ENCODE measurements at places on chromosomes 3 and 15.

DNA sequence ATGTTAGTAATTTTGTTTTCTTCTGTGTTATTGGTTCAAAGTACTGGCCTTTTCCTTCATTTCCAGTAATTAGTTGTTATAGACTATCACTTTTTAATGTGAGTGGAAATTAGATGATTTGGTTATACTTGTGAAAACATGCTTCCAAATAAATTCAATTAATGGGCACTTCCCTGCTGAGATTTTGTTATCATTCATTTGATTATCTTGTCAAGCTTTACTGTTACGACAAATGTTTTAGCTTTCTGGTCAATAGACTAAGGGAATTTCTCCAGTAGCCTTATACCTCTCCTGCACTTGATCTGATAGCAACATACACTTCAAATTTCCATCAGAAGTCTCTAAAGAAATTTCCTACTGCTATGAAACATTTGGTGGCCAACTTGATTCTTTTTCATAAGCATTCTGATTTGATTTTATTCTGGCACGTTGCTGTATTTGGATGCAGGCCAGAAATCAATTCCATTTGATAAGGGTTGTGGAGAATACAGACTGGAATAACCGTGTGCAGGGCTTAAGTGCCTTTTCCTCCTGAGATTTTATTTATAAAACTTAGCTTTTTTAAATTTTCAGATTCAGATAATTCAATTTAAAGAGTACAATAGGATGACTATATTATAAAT is 573.8 kb upstream of the NAALADL2 start:
- no peak for DNase-seq

- DNase-seq: no peak
These were observed 23.0 kb upstream of the GOLGA8J start for GRCh38 chr15:30059771-30060170.

GRCh38 chr3:24145981-24146822 is 201.1 kb downstream of the NR1D2 start:
- DNase-seq: peak; percentile 74

DNA sequence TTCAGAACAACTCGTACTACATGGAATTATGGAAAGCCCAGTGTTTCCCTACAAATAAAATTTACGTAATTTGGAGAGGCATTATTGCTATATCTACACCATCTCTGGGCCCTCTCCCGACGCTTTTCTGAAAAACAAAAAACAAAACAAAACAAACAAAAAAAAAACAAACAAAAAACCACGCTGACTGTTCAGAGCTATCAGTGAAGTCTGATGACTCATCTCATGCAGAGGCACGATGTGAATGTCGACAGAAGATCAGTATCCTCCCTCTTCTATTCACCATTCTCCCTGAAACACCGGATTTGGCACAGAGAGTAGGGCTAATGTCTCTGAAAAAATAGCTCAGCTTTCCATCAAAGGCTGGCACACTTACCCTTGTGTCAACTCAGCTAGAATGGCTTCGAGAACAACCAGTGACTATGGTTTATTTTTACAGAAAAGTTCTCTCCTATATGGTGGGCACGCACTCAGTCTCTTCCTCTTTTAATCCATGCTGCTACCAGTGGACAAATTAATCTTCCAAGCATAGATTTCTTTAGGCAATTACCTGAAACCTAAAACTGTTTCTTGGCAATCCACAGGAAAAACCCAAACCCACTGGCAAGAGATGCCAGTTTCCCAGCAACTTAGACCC is 1.5 kb downstream of the CRBN start:
- DNase-seq: no peak

DNA sequence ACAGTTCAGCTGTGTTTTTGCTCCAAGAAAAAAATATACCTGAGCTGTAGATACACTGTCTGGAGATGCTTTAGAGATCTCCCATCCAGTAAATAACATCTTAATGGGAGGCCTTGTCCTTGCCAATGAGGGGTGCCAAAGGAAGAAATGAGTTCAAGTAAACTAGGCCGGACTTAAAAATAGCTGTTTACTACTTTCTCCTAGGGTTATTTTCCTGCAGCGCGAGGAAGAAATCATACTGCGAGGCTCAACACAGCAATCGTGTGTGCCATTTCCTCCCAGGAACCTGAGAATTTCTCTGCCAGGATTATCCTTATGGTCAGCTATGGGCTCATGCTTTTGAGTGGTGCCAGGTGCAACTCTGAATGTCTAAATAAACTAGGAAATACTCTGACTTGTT is 71.9 kb downstream of the CMTM8 start:
- no peak for DNase-seq

GRCh38 chr15:88247914-88248313 is 8.6 kb downstream of the NTRK3 start:
- no peak for DNase-seq

DNA sequence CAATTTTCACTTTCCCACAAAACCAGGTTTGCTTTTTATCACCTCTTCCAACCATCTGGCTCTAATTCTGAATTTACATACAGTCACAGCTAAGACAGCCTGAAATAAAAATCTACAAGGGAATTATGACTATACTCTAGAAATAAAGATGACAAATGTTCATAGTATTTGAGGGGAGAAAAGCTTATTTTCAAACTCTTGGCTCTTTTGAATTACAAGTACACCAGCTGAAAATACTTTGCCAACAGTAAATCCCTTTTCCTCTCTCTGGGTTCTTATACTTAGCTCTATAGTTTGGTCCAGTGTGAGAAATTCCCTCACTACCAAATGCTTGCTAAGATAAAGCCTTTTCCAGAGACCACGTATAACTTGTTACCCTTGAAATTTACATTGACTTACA is 1037.9 kb downstream of the ROBO1 start:
- DNase-seq: no peak

DNA sequence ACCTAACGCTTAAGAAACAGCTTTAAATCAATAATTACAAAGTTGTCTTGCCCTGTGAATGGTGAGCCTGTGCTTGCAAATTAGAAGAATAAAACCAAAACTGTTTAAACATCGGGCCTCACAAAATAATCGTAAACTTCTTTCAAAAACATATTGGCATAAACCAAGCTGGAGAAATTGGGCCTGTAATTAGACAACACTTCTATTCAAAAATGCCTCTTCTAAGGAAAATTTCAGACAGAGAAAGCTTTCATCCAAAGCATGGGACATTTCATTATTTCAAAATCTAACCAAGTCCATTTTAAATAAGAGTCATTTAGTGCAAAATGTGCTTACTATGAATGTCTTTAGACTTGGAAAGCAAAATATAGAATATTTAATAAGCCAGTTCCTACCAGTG is 35.5 kb upstream of the GNB4 start:
- DNase-seq: no peak

- DNase-seq: no peak
These were observed 41.9 kb upstream of the XRN1 start for GRCh38 chr3:142489572-142490323.

- DNase-seq: no peak
These were observed 61.2 kb downstream of the IQGAP1 start for GRCh38 chr15:90449206-90449735.

GRCh38 chr15:70119911-70120508 is 22.3 kb upstream of the TLE3 start:
- no peak for DNase-seq

GRCh38 chr3:128322030-128323022 is 144.4 kb downstream of the DNAJB8 start:
- DNase-seq: peak; percentile 6

GRCh38 chr3:30623351-30623750 is 16.9 kb downstream of the TGFBR2 start:
- DNase-seq: no peak
